ENCODE measurements at places on chromosomes 6 and 20. TPM values are rescaled to one million over a fixed set of nuclear protein-coding genes. Genes with fewer than 3 reads are reported as not detected.

Gene PSORS1C1
- 0.37 TPM for polyA plus RNA-seq

Gene PDYN
- not detected for polyA plus RNA-seq

Gene IL17A
- not detected for polyA plus RNA-seq

Gene CRISP2
- not detected for polyA plus RNA-seq

DNA sequence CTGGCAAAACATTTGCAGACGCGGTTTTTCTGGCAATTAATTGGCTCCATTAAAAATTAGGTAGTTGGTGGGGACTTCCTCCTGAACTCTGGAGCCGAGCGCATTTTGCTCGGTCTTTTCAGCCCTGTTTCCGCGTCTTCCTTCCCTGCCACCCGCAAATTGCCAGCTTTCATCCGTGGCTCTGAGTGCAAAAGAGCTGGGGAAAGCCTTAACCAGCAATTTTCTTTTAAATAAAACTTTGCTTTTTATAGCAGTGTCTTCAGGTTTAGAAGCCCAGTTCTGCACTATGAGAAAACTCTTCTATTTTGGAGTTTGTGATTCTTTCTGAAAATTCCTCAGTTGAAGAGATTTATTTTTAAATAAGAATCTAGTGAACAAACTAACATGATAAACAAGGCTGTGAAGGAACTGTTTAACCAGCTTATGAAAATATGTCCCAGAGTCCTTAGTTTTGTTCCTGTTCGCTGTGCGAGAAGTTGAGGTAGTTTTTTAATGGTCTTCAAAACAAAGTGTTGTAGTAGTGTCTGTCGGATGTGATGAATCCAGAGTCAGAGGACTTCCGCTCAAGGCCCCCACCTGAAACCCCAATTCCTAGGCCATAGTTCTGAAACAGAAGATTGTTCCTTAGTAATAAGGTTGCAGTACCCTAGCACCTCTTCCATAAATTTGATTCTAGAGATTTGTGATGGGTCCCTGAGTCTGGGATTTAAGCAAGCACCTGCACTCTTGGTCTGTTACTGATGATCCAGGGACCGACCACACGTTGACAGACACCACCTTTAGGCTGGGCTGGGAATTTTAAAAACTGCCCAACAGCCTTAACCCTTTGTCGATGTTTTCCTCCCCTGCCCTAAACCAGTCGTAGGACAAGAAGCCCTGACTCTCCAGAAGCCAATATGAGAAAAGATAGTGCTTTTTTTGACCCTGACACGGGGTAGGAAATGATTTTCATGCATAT lies 950 bp downstream of the KCTD20 start:
- DNase-seq = no peak

- DNase-seq = peak; percentile 50
Observed at GRCh38 chr20:5127204-5127858, 523 bp downstream of the CDS2 start.

DNA sequence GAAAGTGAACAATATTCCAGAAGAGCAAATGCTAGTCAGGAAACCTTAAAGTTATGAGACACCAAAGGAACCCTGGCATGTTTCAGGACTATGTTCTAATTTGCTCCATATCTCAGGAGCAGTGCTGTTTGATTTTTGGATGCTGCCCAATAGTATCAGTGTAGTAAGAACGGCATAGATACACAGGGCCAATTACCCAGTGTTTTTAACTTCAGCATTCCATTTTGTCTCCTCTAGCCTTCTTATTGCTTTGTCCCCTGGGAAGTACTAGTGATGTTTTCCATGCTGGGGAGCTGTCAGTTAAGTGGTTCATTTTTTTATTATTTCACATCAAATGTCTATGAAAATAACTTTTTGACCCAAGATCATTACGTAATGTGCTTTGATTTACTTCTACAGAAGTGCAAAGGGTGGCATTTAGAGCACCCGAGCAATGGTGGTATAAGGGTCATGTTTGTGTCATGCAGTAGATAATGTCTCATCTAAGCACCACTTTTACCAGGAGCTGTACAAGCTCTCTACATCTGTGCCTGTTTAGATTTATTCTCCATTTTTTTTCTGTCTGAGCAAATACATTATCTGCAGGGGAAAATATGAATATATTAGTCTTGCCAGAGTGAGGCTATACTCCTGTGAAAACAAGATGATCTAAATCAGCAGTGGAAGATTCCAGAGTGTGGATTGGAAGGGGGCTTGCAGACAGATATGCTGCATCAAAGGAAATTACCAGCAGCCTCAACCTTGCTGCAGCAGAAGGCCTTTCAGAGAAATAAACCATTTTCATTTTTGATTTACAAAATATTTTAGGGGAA lies 198.8 kb upstream of the OPRM1 start:
- DNase-seq = no peak

DNA sequence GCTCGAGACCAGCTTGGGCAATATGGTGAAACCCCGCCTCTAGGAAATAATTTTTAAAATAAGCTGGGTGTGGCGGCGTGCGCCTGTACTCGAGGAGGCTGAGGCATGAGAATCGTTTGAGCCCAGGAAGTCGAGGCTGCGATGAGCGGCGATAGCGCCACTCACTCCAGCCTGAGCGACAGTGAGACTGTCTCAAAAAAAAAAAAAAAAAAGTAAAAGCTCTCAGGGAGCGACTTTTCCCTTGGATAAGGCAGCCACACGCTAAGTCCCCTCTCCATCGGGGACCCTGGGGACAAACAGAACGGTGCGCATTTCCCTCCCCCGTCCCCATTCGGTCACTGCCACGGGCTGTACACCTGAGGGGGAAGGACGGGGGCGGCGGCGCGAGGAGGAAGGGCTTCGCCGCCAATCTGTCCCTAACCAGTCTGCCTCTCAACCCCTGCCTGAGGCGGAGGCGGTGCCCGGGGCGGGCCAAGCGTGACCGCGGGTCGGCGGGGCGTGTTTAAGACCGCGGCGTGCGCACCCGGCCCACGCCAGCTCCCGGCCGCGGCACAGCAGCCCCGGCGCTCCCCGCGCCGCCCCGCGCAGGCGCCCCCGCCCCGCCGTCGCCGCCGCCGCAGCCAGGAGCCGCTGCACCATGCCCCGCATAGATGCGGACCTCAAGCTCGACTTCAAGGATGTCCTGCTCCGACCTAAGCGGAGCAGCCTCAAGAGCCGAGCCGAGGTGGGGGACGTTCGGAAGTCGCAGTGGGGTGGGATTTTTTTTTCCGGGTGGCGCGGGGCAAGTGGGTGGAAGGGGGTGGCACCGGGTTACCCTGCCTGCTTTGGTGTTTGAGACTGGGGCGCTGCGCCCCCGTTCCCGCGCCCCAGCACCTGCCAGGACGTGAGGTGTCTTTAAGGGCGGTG lies at the start of gene GMPR:
GMPR (plus strand) TSS at position 531 of the 906 bp plus-strand sequence; CDS start at position 638, 107 bp downstream.
- DNase-seq = peak; percentile 89

DNA sequence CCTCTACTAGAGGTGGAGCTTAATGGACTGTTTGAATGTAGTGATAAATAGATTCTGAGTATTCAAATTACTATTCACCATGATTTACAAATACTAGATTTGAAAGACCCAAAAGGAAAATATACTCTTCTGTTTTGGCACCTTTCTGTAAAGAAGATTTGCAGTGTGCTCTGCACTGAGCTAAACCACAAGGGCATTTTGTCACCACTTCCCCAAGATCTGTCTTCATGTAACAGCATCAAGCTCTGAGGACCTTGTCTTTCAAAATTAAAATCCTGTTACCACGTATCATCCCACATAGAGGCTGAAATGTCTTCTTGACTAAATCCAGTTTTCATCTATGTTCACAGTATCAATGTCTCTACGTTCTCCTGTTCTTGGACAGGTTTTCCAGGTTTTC lies 3.3 kb upstream of the PGK2 start:
- DNase-seq = no peak

DNA sequence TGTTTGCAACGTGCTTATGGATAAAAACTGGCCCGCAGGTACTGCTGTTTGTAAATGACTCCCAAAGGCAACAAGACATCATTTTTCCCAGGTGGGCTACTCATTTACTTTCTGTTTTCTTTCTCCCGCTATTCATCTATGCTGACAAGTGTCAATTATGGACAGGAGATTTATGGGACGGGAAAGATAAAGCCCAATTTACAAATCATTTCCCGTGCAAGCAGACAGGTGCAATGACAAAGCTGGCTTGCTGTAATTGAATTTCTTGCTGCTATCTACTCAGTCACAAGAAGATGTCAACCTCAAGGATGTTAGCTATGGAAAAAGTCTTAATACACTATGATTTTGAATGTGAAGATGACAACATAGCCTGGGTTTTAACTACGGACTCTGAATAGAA lies 125.5 kb downstream of the EPHA7 start:
- DNase-seq = no peak

DNA sequence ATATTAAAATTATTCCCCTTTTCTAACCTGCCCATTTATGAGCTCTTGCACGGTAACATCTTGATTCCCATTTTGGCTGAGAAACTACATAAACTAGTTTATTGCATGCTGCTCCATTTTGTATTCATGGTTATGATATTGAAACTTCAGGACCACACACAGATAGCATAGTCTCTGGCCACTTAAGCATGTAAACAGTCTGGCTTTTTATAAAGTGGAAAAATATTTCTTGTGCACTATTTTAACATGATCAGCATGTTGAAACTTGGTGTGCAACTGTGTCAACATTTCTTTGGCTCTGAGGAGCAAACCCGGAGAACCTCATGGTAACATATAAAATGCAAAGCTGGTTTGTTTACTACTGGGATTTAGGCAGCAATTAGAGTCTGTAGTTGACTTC lies 70.7 kb downstream of the SLX4IP start:
- DNase-seq = no peak

DNA sequence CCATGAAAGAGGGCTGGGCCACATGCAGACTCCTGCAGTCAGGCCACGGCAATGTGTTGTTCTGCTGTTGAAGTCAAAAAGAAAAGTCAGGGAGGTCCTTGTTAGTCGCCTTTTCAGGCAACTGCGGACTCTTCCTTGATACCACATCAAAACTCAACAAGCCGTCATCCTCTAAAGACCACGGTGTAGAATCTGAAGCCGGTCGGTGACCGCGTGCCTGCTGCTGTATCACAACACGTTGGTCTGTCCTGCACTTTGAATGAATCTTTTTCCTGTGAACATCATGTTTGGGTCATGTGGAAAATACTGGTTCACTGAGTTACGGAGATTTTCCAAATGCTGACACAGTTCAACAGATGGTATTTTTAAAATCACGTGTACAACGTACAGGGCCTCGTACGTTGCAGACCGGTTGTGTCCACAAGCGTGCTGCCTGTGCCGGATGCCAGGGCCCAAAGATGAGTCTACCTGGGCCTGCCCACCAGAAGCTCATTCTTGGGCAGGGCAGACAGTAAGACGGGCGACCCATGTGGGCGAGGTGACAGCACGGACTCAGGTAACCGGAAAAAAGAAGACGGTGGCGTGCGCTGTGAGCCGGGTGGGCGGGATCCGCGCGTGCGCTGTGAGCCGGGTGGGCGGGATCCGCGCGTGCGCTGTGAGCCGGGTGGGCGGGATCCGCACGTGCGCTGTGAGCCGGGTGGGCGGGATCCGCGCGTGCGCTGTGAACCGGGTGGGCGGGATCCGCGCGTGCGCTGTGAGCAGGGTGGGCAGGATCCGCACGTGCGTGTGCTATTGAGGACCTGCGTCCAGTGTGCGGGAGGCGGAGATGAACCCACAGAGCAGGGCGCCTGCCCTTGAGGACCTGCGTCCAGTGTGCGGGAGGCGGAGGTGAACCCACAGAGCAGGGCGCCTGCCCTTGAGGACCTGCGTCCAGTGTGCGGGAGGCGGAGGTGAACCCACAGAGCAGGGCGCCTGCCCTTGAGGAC lies 114.5 kb downstream of the FAM120B start:
- no peak for DNase-seq

DNA sequence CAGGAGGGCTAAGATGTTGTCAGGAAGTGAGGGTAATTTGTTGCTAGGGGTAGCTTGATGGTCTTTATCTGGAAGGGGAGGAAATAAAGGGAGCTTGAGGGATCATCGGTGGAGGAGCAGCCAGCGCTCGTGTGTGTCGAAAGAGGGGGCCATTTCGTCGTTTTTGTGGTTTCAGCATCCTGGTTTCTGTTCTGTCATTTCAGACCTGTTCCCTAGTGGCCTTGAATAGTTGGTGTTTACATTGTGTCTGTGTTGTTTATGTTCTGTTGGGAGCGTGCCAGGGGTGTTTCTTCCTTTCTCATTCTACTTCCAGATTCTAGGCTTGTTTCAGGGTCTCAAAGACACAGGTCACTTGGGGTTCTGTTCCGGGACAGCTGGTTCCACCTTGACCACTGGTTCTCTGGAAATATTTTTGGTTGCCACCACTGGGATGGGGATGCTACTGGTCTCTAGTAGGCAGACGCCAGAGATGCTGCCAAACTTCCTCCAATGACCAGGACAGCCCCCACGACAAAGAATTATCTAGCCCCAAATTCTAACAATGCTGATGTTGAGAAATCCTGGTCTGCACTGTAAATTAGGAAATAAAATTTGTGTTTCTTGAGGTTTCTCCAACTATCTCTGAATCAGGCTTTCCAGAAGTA lies 113.9 kb upstream of the NAA20 start:
- DNase-seq = peak; percentile 54

DNA sequence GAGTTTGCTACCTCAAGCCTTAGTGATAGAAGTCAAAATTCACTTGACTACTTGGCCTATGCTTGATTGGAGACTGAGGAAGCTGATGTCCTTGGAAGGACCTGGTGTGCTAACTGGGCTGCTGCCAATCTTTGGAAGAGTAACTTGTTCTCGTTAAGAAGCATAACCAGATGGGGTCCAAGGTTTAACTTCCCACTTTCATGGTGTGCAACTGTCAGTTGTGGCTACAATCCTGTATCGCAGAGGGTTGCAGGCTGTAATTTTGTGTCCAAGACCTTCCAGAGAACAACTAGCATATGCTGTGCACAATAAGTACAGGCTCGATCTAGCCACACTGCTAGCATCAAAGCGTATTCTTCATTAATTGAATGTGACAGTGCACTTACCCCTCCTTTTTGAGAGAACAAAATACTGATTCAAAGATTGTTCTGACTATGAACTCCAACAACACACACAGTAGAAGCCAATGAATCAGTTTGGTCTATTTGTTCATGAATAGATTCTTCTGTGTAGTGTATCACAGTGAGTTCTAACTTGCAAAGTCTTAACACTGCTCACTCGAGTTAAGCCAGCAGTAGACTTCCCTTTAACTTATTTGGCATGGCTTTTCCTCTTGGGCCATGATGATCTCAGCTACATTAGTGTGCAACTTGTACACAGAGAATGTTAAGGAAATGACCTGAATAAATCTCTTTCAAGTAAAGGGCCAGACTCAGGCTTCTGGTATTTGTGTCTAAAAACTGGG lies 15.8 kb upstream of the PLCB1 start:
- DNase-seq = no peak

DNA sequence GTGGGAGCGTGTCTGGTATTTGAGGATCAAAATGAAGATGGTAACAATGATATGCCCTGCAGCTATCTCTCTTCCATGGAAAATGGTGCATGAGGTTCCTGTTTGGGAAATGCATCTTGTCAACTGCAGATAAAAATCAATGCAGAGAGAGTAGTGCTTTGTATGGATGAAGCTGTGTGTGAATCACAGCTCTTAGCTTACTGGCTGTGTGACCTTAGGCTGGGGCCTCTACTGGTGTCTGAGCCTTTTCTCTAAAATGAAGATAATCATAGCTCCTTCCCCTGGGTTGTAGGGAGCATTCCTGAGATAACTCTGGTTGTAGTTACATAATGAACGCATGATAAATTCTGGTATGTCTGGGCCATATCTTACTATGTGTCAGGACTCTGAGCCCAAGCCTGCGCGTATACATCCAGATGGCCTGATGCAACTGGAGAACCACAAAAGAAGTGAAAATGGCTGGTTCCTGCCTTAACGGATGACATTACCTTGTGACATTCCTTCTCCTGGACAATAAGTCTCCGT lies 19.6 kb downstream of the ANGPT4 start:
- no peak for DNase-seq

- no peak for DNase-seq
Observed at GRCh38 chr6:2203264-2203663, 42.1 kb downstream of the GMDS start.

- DNase-seq = peak; percentile 68
Observed at GRCh38 chr6:37170273-37171200, 585 bp downstream of the PIM1 start.

- DNase-seq = no peak
Observed at GRCh38 chr6:55734256-55734655, 141.1 kb downstream of the BMP5 start.

Measured in heart left ventricle (tissue), 16 donors.